ENCODE measurements at places on chromosomes 3 and 15. TPM values are rescaled to one million over a fixed set of nuclear protein-coding genes. Genes with fewer than 3 reads are reported as not detected.

- peaks cover 81% of the 10 kb centered on the region for H3K4me1 ChIP-seq
- DNase-seq = no peak
- H3K4me3 ChIP-seq = no peak overlapping the region
- no peaks in the 10 kb centered on the region for H3K27me3 ChIP-seq
- no peaks in the 10 kb centered on the region for H3K36me3 ChIP-seq
Measured at GRCh38 chr15:74387141-74387541, 19.7 kb upstream of the CYP11A1 start.

DNA sequence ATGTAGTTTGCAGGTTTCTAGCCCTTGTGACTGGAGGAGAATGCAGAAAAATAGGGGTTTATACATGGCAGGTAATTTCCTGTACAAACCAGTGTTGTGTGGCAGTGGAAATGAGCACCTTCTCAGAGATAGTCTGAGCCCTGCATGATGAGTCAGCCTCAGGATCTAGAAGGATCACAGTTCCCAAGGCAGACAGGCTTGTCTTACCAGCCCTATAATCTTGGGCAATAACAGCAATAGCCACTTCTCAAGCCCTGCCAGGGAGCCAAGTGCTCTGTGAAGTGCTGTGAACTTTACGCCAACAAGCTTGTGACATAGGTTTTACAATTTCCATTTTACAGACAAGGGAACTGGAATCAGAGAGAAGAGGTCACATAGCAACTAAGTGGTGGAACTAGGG, 89.4 kb downstream of the CD47 start:
- H3K27ac ChIP-seq = no peak overlapping the region
- H3K36me3 ChIP-seq = no peaks in the 10 kb centered on the region
- H3K27me3 ChIP-seq = peaks cover 8% of the 10 kb centered on the region
- no peak overlapping the region for H3K4me3 ChIP-seq
- no peaks in the 10 kb centered on the region for H3K4me1 ChIP-seq
- DNase-seq = no peak

DNA sequence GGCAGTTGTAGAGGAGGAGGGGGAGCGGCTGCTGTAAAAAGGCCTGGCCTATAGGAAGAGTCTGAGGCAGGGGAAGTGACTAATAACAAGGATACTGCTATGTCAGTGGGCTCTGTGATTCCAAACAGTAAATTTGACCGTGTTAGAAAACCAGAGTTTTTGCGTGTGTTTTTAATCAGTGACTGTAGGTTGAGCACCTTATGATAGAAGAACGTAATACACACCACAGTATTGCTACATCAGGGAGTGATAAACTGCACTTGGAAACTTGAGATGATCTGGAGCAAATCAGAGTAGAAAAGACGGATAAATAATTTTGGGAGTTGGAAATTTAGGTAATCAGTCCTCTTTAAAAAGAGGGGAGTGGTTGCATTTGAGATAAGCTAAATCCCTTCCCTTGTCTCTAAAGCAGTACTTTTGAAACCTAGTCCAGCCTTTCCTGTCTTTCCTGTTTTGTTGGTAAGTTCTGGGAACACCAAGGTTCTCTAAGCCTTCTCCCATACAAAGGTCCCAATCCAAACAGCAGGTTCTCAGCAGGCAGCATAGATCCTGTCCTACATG, 130.5 kb upstream of the NR2E3 start:
- no peaks in the 10 kb centered on the region for H3K36me3 ChIP-seq
- no peak overlapping the region for H3K4me3 ChIP-seq
- H3K27ac ChIP-seq = no peak overlapping the region
- DNase-seq = no peak
- H3K27me3 ChIP-seq = peaks cover 48% of the 10 kb centered on the region

GRCh38 chr15:89192766-89193165, 28.6 kb downstream of the RLBP1 start:
- H3K4me1 ChIP-seq = peaks cover 30% of the 10 kb centered on the region
- no peaks in the 10 kb centered on the region for H3K27me3 ChIP-seq
- no peak overlapping the region for H3K4me3 ChIP-seq
- DNase-seq = no peak
- H3K36me3 ChIP-seq = peaks cover 4% of the 10 kb centered on the region

GRCh38 chr3:36695113-36695768, 69.1 kb downstream of the DCLK3 start:
- no peak overlapping the region for H3K4me3 ChIP-seq
- H3K4me1 ChIP-seq = no peaks in the 10 kb centered on the region
- H3K27me3 ChIP-seq = peaks cover 10% of the 10 kb centered on the region
- H3K27ac ChIP-seq = no peak overlapping the region
- DNase-seq = no peak
- H3K36me3 ChIP-seq = no peaks in the 10 kb centered on the region

GRCh38 chr15:60396100-60396499, 1.7 kb downstream of the ANXA2 start:
- peak overlapping the region; percentile 87 for H3K4me3 ChIP-seq
- no peak overlapping the region for H3K27ac ChIP-seq
- peaks cover 55% of the 10 kb centered on the region for H3K4me1 ChIP-seq
- no peak for DNase-seq
- peaks cover 8% of the 10 kb centered on the region for H3K36me3 ChIP-seq

DNA sequence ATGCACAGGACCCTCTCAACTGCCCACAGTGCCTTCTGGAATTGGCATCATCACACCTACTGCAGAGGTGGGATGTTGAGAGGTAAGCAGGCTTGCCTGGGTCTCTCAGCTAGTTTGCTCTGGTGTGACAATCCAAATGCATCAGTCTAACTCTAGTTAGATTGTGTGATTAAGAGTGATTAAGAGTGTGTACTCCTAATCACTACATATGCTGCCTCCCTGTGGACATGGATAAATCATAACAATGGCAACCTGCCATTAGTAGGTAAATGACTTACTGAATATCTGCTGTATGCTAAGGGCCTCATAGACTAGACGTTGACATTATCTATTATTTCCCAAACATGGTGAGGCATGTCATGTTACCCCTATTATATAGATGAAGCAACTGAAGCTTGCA, 342.1 kb downstream of the OCA2 start:
- no peak overlapping the region for H3K27ac ChIP-seq
- DNase-seq = no peak
- peaks cover 2% of the 10 kb centered on the region for H3K36me3 ChIP-seq
- no peaks in the 10 kb centered on the region for H3K27me3 ChIP-seq
- no peak overlapping the region for H3K4me3 ChIP-seq

- no peaks in the 10 kb centered on the region for H3K4me1 ChIP-seq
- H3K27ac ChIP-seq = peak overlapping the region; percentile 44
- H3K4me3 ChIP-seq = no peak overlapping the region
Measured at GRCh38 chr3:161263057-161263456, 41.9 kb downstream of the NMD3 start.

DNA sequence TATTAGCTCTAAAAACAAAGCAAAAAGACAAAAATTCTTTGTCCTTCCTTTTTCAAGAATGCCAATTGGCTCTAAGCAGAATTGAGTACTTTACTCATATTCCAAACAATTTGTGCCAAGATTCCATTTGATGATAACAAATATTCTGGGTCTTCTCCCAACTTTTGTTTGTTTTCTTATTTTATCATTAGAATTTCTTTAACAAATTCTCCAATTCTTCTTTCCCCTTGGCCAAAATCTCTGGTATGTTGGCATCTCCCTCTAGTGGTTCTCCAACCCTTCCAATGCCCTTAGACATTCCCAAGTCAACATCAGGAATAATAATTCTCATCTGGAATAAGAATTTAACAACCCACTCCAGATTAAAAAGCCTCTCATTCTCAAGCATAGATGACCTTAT, 5.3 kb downstream of the CPOX start:
- H3K27ac ChIP-seq = peak overlapping the region; percentile 39
- H3K4me1 ChIP-seq = peaks cover 40% of the 10 kb centered on the region
- H3K36me3 ChIP-seq = peaks cover 7% of the 10 kb centered on the region

DNA sequence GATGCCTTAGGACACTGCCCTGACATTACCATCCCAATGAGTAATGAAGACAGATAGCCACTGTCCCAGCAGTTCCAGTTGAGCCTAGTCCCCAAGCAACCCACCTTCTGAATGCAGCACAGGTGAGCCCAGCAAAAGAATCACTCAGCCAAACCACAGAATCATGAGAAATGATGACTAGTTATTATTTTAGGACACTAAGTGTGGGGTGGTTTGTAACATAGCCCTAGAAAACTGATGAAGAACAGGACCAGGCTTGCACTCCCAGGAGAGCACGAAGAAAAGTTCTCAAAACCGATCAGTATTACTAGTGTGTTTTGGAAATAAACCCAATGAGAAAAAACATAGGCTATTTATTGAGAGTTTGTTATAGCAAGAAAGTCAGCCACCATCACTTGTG, 129.6 kb upstream of the CNTN6 start:
- H3K36me3 ChIP-seq = peaks cover 7% of the 10 kb centered on the region
- H3K27me3 ChIP-seq = no peaks in the 10 kb centered on the region
- H3K4me1 ChIP-seq = no peaks in the 10 kb centered on the region
- DNase-seq = no peak
- no peak overlapping the region for H3K27ac ChIP-seq
- no peak overlapping the region for H3K4me3 ChIP-seq

- no peak for DNase-seq
- H3K4me3 ChIP-seq = no peak overlapping the region
- peaks cover 2% of the 10 kb centered on the region for H3K36me3 ChIP-seq
- H3K27me3 ChIP-seq = peaks cover 9% of the 10 kb centered on the region
- no peak overlapping the region for H3K27ac ChIP-seq
- no peaks in the 10 kb centered on the region for H3K4me1 ChIP-seq
Measured at GRCh38 chr3:115595611-115596275, 27.6 kb upstream of the GAP43 start.

GRCh38 chr3:50124052-50124799, 30.9 kb upstream of the SEMA3F start:
- H3K27ac ChIP-seq = no peak overlapping the region
- no peaks in the 10 kb centered on the region for H3K36me3 ChIP-seq
- H3K4me1 ChIP-seq = no peaks in the 10 kb centered on the region
- no peaks in the 10 kb centered on the region for H3K27me3 ChIP-seq
- H3K4me3 ChIP-seq = no peak overlapping the region
- no peak for DNase-seq

GRCh38 chr3:12954891-12955650, 113.7 kb upstream of the RPL32 start:
- H3K4me1 ChIP-seq = peaks cover 57% of the 10 kb centered on the region
- H3K36me3 ChIP-seq = peaks cover 2% of the 10 kb centered on the region
- peak; percentile 35 for DNase-seq
- no peak overlapping the region for H3K4me3 ChIP-seq
- H3K27ac ChIP-seq = no peak overlapping the region

GRCh38 chr3:8518138-8518537, 16.5 kb downstream of the LMCD1 start:
- H3K36me3 ChIP-seq = peaks cover 3% of the 10 kb centered on the region
- H3K4me3 ChIP-seq = no peak overlapping the region
- no peak overlapping the region for H3K27ac ChIP-seq
- no peaks in the 10 kb centered on the region for H3K4me1 ChIP-seq

DNA sequence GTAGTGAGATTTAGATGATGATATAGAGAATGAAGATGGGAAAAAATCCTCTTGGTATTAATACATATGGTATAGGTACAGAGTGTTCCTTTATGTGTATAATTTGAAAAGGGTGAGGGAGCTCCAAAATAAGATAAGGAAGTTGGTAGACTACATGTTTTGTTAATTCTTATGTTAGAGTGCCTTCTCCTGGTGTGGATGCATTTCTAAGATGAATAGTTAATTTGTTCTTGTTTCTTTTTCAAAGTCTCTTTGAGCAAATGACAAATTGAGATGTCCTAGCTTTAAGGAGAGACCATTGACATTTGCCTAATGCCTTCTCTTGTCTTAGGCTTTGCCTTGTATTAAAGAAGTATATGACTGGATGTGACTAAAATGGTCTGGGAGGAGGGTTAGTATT, 34.1 kb downstream of the AKAP13 start:
- peaks cover 87% of the 10 kb centered on the region for H3K4me1 ChIP-seq
- peaks cover 3% of the 10 kb centered on the region for H3K36me3 ChIP-seq

GRCh38 chr3:127589600-127590281, 792 bp downstream of the TPRA1 start:
- no peaks in the 10 kb centered on the region for H3K27me3 ChIP-seq
- peak overlapping the region; percentile 70 for H3K27ac ChIP-seq
- peaks cover 24% of the 10 kb centered on the region for H3K4me1 ChIP-seq
- peak overlapping the region; percentile 91 for H3K4me3 ChIP-seq
- H3K36me3 ChIP-seq = no peaks in the 10 kb centered on the region
- peak; percentile 23 for DNase-seq

The FSTL1 gene
- total RNA-seq = 1.7 TPM

The CFAP161 gene
- total RNA-seq = 0.48 TPM

The OXTR gene
- 0.62 TPM for total RNA-seq

The CDHR4 gene
- total RNA-seq = not detected

The IL17RE gene
- total RNA-seq = 5.5 TPM

The ZKSCAN7 gene
- total RNA-seq = 4.9 TPM

The RASL12 gene
- total RNA-seq = not detected

The P2RY14 gene
- total RNA-seq = 0.51 TPM
